ENCODE measurements at places on chromosomes 5 and 9.

GRCh38 chr9:112224401-112225289, 49.5 kb upstream of the SUSD1 start:
- DNase-seq = no peak

GRCh38 chr9:113589890-113590289, 126.4 kb downstream of the RGS3 start:
- DNase-seq = no peak

DNA sequence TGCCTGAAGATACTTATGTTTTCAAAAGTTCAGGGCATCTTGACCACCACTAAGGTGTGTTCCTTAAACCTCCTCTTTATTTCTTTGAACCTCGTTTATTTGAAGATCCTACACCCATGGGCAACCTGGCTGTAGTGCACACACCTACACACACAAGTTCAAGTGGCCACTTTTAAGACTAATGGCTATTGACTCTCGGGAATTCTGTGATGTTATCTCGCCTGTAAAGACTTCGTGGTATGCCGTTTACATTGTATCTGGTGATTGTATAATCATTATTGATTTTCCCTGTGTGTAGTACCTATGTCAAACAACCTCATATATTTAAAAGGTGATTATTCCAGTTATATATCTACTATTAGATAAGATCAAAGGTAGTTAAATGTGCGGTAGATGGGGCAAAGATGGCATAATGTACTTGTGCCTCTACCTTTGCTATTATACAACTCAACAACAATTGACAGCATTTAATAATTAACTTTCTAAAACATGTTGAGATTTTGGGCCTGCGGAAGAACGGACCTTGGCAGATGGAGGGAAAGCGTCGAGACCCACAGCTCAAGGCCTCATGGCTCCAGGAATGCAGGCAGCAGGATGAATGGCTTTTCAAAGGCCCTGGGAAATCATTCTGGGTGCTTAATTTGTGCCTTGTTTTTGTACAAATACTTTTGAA, 51.4 kb upstream of the IRX2 start:
- no peak for DNase-seq

DNA sequence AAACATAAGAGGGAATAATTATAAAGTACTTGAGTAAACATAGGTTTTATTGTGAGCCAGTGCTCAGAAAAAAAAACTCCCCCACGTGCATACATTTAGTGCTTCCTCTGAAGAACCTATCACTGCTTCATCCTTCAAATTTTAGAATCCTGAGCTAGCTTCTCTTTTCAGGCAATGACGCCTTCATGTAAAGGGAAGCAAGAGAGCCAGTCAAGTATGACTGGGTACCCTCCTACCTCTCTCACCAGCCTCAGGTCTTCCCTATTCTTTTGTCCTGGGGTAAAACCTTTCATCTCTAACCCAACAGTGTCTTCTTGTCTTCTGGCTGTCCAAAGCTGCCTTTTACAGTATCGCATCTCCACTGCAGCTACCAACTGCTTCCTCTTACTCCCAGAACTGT, 32.0 kb downstream of the PLPP1 start:
- DNase-seq = no peak
